Type B pancreatic cell (in vitro differentiated cells): ENCODE measurements at places on chromosomes 3 and 15.

GRCh38 chr3:169054471-169054870 lies 609.0 kb downstream of the MECOM start:
- DNase-seq = no peak

DNA sequence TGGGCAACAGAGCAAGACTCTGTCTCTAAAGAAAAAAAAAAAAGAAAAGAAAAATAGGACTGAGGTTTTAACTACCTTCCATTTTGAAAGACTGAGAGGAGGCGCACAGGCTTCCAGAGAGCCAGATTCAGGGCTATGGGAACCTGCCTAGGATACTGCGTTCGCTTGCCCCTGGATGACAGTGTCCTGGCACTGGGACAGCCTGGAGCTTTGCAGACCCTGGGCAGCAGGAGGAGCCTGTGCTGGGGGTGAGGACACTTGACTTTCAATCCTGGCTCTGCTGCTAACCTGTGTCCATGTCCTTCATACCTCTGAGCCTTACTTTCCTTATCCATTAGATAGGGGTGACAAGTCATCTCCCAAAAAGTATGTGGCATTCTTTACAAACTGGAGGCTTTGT lies 31.2 kb downstream of the CD276 start:
- no peak for DNase-seq

- no peak for DNase-seq
Observed at GRCh38 chr15:71755092-71755970, 55.0 kb upstream of the NR2E3 start.

- DNase-seq = no peak
Observed at GRCh38 chr3:191414732-191415131, 46.2 kb upstream of the PYDC2 start.

GRCh38 chr3:43018246-43018645 lies 39.1 kb downstream of the GASK1A start:
- peak; percentile 7 for DNase-seq

DNA sequence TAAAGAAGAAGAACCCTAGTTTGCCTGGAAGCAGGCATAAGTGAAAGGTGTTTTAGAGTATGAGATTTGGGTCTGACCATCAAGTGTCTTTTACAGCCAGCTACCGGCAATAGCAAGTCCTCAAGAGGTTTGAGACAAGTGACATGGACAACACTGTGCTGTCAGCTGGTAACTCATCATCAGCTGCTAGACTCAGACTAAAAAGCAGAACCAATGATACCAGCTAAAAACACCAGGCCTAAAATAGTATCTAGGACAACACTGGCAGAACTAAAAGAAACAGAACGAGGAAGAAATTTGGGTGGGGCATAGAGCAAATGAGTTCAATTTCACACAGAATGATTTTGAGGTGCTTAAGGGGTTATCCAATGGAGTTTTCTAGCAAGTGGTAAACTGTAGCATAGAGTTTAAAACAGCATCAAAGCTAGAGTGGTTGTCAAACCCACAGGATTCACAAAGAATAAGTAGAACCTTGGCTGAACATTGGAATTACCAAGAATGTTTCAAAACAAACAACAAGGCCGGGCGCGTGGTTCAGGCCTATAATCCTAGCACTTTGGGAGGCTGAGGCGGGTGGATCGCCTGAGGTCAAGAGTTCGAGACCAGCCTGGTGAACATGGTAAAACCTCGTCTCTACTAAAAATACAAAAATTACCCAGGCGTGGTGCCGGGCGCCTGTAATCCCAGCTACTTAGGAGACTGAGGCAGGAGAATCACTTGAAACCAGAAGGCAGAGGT lies 3.9 kb downstream of the CIAO2A start:
- DNase-seq = no peak

- no peak for DNase-seq
Observed at GRCh38 chr15:63088533-63089245, 33.0 kb upstream of the LACTB start.
